ENCODE measurements at places on chromosomes 12 and 14. TPM values are rescaled to one million over a fixed set of nuclear protein-coding genes. Genes with fewer than 3 reads are reported as not detected.

The LIN52 gene
- total RNA-seq: 13.0 TPM

The TDP1 gene
- total RNA-seq: 29.9 TPM

The IL26 gene
- not detected for total RNA-seq

The C12orf75 gene
- 2.4 TPM for total RNA-seq

The SYNJ2BP gene
- total RNA-seq: 26.2 TPM

The ADAM21 gene
- 0.16 TPM for total RNA-seq

The OTOGL gene
- 1.3 TPM for total RNA-seq

The IRAK3 gene
- 37.7 TPM for total RNA-seq

The IL23A gene
- 0.88 TPM for total RNA-seq

The LTB4R2 gene
- 8.5 TPM for total RNA-seq

The MMP17 gene
- total RNA-seq: 18.6 TPM

The SLC39A5 gene
- total RNA-seq: not detected

The CYP46A1 gene
- total RNA-seq: 1.6 TPM

The SERPINA5 gene
- 32.9 TPM for total RNA-seq

The TPH2 gene
- not detected for total RNA-seq

The LRIG3 gene
- total RNA-seq: 139 TPM

The ENDOU gene
- total RNA-seq: 0.98 TPM

The FAM90A1 gene
- not detected for total RNA-seq

The PCED1B gene
- 1.6 TPM for total RNA-seq

The SERPINA12 gene
- total RNA-seq: not detected

The SLC38A4 gene
- 0.15 TPM for total RNA-seq
